ENCODE measurements at places on chromosomes 4 and X.

DNA sequence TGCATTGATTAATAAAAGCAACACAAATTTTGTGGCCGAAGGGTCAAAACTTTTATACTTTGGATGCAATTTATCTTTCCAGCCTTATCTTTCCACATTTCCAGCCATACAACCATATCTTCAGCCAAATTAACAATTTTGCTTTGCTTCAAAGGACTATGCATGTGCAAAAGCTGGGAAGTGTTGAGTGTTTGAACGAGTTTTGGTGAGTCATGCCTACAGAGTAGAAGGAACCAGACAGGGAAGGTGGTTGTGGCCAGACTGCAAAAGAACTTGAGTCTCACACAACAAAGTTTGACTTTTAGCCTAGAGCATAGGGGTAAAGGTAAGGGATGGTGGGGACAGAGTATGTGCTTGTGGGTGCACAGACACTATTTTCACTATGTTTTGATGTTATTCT is 53.0 kb upstream of the GABRA2 start:
- DNase-seq: no peak

DNA sequence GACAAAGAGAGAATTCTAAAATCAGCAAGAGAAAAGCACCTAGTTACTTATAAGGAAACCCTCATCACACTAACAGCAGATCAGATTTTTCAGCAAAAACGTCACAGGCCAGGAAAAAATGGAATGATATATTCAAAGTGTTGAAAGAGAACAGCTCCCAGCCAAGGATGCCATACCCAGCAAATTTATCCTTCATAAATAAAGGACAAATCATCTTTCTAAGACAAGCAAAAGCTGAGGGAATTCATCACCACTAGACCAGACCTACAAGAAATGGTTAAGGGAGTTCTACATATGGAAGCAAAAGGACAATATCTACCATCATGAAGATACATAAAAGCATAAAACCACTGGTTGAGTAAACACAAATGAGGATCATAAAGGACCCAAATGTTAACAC is 53.6 kb downstream of the MANBA start:
- no peak for DNase-seq

DNA sequence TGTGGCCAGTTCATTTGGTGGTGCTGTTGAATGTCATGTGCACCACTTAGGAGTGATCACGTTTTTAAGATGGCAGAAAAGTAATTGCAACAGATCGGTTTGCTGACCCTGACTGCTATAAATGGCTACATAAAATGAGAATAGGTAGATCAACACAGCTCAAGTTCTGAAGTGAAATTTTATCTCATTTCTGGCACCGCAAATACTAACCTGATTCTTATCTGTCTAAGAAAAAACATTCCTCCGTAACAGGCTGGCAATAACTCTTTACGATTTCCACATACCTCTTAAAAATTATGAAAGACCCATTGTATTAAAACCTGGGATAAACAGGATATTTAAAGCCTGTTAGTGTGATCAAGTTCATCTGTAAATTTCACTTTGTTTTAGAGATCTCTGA is 387.5 kb downstream of the PDGFC start:
- DNase-seq: no peak

DNA sequence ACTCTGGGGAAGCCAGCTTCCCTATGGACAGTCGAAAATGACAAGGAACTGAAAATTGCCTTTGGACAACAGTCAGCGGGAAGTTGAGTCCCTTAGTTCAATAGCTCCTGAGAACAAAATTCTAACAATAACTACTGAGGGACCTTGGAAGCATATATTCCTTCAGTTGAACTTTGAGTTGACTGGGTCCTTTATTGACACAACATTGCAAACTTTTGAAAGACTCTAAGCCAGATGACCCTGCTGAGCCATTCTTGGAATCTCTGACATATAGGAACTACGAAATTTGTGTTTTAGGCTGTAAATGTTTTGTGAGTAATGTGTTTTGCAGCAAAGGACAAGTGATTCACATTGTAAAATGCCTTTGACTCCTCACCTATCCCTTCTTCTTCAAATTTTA is 548.8 kb upstream of the LCORL start:
- DNase-seq: no peak

DNA sequence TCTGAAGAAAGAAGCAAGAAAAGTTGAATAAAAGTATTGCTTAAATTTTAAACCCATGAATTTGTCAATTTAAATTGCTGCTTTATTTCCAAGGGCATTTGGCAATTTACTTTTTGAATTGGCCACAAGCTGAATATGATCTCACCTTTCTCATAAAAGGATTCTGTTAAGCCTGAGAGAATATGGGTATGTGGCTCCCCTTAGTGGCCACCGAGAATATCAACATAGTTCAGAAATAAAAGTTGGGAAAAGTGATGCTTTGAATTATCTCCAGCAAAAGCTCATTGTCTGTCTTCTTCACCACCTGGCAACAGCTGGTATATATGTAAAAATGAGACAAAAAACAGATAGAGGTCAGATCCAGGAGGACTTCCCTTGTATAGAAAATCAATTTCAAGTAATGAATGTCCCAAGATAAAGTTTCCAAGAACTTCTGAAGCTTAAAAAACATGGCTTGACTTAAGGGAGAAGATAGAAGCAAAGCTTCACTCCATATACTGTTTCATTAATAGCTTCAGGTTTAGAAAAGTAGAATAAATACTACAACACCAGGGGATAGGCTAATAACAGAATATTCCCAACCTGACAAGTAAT is 290.7 kb upstream of the FAM241A start:
- no peak for DNase-seq

DNA sequence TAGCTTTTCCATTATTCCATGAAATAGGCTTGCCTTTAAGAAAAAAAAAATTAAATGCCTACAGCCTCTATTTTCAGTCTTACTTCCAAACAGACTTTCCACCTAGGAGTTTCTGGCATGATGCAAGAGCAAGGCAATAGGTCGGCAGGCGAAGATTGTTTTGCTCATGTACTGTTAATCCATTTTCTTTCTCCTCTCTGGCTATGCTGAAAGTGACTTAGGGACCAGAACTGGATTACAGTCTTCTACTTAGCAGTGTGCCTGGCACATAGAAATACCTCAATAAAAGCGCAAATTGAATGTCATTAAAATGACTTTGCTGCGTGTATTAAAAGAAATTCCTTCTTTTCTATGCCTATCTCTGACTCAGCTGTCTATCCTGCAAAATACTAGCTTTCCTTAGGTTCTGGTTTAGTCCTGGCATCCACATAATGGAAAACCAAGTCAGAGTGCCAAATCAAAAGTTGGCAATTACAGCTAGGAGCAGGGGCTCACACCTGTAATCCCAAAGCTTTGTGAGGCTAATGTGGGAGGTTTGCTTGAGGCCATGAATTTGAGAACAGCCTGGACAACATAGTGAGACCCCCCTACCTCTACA is 51.9 kb downstream of the CC2D2A start:
- DNase-seq: no peak

DNA sequence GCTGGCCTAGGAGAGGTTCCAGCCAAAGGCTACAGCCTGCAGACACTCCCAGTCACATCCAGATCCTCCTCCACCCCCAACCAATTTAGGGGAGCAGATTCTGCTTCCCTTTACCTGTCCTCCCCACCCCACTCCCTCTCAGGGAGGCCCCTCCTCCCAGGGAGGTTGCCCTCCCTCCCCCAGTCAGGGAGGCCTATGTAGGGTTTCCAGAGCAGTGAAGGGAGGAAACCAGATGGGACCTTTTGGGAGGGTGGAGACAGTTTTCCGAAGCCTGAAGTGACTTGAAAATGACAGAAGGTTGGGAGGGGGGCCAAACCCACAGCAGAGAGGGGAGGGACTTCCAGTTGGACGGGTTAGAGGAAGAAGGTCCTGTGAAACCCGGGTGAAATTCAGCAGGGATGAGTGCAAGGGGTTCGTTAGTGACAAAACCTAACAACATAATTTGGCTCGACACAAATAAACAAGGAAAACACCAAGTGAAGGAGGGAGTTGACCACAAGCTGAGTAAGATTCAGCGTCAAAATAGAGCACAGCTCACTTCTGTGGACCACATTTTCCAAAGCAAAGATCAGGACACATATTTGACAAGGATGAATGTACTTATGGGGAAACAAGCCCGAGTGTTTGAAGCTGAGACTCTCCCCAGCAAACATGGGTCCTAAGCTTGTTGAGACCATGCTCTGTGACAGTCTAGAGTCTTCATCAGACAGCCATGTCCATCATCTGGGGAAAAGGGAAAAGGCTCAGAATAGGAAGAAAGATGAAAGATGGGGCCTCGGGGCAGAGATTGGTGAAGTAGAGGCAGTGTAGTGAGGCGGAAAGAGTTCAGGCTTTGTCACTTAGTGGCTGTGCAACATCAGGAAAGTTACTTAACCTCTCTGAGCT is 46.4 kb downstream of the PRPS1 start:
- DNase-seq: no peak

- DNase-seq: no peak
Measured at GRCh38 chr4:176778063-176778462, 14.7 kb downstream of the VEGFC start.

GRCh38 chrX:55874807-55875206 is 157.3 kb downstream of the RRAGB start:
- DNase-seq: no peak
